ENCODE measurements at places on chromosomes 2 and 18. TPM values are rescaled to one million over a fixed set of nuclear protein-coding genes. Genes with fewer than 3 reads are reported as not detected.

FIGLA gene
- not detected for polyA plus RNA-seq

CPO gene
- polyA plus RNA-seq: not detected

COL4A3 gene
- polyA plus RNA-seq: 6.2 TPM

MOCOS gene
- 0.13 TPM for polyA plus RNA-seq

ANKRD30B gene
- polyA plus RNA-seq: not detected

SF3B1 gene
- 124 TPM for polyA plus RNA-seq

ITM2C gene
- polyA plus RNA-seq: 162 TPM

ADGRF3 gene
- polyA plus RNA-seq: 0.38 TPM

KYNU gene
- polyA plus RNA-seq: 59.5 TPM

OBSL1 gene
- not detected for polyA plus RNA-seq

CD28 gene
- 1.3 TPM for polyA plus RNA-seq

CRYBA2 gene
- polyA plus RNA-seq: not detected

CLEC4F gene
- not detected for polyA plus RNA-seq

SCN7A gene
- not detected for polyA plus RNA-seq

ALPG gene
- polyA plus RNA-seq: not detected

UGT1A4 gene
- polyA plus RNA-seq: not detected

TMEM200C gene
- not detected for polyA plus RNA-seq

REG3A gene
- polyA plus RNA-seq: not detected

ANKRD29 gene
- polyA plus RNA-seq: not detected

CDKL4 gene
- polyA plus RNA-seq: not detected

HDAC4 gene
- polyA plus RNA-seq: 2.8 TPM

ZNF521 gene
- polyA plus RNA-seq: not detected

PER2 gene
- 9.4 TPM for polyA plus RNA-seq

VAMP8 gene
- polyA plus RNA-seq: 240 TPM

AFF3 gene
- polyA plus RNA-seq: 85.9 TPM
